ENCODE measurements at places on chromosomes 3 and 15.

GRCh38 chr3:187811585-187812250 is 66.5 kb upstream of the BCL6 start:
- DNase-seq: no peak

- DNase-seq: no peak
Measured at GRCh38 chr3:77799278-77799677, 759.4 kb downstream of the ROBO2 start.

DNA sequence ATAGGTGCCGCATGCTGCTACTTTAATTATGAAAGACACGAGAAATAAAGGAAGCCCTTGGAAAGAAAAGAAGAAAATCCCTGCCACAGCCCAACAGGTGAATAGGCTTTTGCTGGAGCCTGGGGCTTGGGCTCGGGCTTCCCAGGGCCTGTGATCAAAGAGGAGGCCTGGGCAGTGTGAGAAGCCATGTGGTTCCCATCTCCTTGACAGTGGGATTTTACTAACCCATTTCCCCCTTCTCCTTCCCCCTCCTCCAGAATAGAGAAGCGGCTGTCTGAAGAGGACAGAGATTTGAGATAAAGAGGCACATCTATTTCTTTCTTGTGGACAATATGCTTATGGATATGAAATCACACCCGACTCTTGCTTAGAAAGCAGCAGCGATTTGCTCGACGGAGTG is 369.1 kb downstream of the MCTP2 start:
- DNase-seq: no peak

DNA sequence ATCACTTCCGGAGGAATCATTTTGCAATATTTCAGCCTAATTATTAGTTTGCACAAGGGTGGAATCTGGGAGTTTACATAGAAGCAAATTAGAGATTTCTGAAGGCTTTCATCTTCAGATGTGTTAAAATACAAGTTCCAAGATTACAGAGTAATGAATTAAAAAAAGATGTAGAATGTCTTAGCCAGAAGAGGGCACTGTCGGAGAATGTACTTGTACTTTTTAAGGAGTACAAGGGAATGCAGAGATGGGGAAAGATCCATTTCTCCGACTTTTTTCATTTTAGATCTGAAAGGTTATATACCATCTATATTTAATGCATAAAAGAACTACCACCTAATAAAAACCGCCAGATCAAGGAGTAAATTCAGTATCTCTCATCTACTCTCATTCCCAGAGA is 43.1 kb upstream of the WDR5B start:
- no peak for DNase-seq

DNA sequence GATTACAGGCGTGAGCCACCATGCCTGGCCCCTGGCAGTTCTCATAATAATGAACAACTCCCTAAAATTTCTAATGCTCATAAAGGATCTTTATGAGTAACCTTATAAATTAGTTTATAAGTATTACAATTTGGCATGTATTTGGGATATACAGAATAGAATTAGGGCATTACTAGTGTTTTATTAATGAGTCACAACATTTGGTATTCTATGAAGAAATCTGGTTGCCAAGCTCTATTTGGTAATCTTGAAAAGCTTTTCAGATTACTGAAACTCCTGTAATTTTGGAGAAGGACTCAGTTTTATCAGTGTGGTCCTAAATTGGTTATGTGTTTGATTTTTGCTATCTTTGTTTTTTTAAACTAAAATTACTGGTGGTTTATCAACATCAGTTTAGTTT is 45.8 kb downstream of the TM6SF1 start:
- no peak for DNase-seq

GRCh38 chr3:28250999-28251398 is 9.6 kb downstream of the CMC1 start:
- DNase-seq: no peak

- DNase-seq: no peak
Measured at GRCh38 chr3:4753073-4753691, 226.1 kb upstream of the BHLHE40 start.

DNA sequence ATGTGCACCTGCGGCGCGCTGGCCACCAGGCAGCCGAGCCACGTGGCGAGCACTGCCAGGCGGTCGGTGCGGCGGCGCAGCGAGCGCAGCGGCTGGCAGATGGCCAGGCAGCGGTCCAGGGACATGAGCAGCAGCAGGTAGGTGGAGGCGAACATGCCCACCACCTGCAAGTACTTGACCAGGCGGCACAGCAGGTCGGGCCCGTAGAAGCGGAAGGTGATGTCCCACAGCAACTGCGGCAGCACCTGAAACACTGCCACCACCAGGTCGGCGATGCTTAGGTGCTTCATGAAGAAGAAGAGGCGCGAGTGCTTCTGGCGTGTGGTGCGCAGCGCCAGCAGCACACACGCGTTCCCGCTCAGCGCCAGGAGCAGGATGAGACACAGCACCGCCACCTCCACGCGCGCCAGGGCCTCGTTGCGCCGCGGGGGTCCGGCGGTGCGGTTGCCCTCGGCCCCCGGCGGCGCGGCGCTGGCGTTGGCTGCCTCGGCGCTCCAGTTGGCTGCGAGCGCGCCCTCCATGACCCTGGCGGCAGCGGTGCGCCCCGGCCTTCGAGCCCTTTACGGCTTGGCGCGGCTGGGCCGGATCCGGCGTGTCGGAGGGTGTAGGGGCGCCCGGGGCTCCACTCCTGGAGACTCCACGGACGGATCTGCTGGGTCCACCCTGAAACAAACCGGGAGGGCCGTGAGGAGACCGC is 1.6 kb downstream of the OXTR start:
- DNase-seq: peak; percentile 48

DNA sequence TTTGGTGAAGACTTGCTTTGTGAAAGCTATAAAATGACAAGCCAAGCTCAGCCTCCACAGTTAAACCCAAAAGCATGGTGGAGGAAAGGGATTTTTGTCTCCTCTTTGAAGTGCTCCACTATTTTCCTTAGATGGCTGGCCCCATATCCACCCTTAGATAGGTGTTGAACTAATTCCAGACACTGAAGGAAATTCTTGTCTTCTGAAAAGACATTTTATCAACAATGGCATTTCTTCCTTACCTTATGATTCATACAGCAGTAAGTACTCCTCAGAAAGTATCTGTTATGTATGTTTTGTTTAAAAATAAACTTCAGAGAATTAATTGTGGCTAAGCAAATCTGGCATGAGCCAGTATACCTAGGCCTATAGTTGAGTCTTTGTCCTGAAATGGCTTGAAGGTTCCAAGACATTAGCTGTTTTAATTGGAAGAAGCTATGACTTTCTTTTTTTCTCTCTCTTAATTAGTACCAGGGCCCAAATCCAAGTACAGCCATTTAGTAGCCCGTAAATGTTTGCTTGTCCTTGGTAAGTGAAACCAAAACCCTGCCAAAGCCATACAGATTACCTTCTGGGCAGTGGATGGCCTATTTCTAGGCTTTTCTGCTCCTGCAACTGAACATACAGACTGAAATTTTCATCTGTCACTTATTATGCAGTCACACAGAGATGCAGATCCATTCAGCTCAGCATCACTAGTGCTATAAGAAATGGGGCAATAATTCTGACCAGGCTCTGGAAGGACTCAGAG is 5.1 kb upstream of the BFSP2 start:
- no peak for DNase-seq

GRCh38 chr3:24302396-24302795 is 192.3 kb downstream of the THRB start:
- DNase-seq: no peak

GRCh38 chr3:131147534-131147933 is 120.9 kb downstream of the NEK11 start:
- no peak for DNase-seq

DNA sequence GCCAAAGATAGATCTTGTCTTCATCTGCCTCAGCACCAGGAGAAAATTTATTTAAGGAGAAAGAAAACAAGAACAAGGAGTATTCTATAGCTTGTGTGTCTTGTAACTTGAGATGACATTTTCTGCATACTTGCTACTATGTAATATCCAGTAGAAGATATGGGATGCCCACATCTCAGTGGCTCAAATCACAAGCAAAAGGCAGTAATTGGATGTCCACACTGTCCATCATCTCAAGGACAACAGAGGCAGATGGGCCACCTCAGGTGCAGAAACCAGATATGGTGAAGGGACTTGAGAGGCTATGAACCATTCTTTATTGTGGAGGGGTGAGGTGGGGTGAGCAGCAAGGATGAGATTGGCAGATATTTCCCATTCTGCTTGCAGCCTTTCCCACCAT is 309.0 kb downstream of the GBE1 start:
- DNase-seq: no peak

GRCh38 chr3:156513619-156514018 is 41.3 kb downstream of the SSR3 start:
- DNase-seq: peak; percentile 31

DNA sequence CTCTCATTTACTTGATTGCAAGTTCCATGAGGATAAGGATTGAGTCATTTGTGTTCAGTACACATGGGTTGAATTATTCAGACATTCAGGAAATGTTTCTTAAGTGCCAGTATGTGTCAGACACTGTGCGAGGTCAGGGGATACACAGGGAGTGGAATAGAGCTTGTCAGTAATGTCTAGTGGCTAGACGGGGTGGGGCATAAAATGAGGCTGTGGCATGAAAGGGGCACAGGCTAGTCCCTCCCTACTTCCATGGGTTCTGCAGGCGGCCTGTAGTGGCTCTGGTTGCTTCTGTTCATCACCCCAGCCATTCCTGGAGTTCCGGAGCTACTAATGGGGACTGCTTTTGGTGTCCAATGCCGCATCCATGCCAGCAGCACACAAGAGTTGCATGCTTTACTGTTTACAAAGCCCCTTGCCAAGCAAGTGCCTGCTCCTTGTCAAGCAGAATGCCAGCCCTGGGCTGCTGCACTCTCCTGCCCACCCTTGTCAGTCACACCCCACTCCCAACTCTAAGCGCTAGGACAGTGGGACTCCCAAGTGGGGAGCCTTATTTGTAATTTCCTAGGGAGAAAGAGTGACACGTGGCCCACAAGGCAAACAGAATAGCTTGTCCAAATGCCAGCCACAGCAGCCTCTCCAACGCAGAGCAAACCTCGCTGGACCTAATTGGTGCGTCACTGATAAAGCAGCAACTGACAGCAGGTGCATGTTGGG is 70.8 kb downstream of the RAB11A start:
- DNase-seq: no peak

- DNase-seq: no peak
Measured at GRCh38 chr3:195095704-195096036, 175.3 kb downstream of the XXYLT1 start.

DNA sequence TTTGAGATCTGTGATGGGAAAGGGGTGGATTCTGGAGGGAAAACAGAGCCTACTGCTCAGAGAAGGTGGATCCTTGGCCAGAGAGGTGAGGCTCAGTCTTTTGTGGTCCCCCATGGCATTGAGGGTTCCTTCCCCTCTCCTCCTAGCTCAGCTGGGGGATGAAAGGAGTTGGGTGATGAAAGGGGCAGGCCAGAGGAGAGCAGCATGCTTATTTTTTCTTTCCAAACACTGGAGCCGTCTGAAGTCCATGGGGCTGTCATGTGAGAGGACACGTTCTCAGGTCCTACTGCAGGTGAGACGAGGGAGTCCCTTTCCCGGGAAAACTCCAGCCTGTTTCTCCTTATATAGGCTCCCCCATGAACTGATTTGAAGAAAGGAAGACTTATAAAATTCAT is 71.4 kb downstream of the SCN5A start:
- no peak for DNase-seq

- DNase-seq: no peak
Measured at GRCh38 chr3:170458285-170458684, 39.6 kb downstream of the CLDN11 start.

- DNase-seq: no peak
Measured at GRCh38 chr15:70025413-70026296, 72.1 kb downstream of the TLE3 start.

GRCh38 chr3:148319161-148319915 is 378.4 kb upstream of the AGTR1 start:
- no peak for DNase-seq

DNA sequence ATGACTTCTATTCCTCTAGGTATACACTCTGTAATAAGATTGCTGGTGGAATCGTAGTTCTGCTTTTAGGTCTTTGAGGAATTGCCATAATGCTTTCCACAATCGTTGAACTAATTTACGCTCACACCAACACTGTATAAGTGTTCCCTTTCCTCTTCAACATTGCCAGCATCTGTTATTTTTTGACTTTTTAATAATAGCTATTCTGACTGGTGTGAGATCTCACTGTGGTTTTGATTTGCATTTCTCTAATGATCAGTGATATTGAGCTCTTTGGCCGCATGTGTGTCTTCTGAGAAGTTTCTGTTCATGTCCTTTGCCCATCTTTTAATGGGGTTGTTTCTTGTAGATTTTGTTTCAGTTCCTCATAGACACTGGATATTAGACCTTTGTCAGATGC is 12.8 kb downstream of the NXPE3 start:
- no peak for DNase-seq

GRCh38 chr3:111668888-111669488 is 73.8 kb upstream of the ZBED2 start:
- DNase-seq: peak; percentile 68

GRCh38 chr3:191355406-191355805 is 25.1 kb upstream of the UTS2B start:
- DNase-seq: no peak

DNA sequence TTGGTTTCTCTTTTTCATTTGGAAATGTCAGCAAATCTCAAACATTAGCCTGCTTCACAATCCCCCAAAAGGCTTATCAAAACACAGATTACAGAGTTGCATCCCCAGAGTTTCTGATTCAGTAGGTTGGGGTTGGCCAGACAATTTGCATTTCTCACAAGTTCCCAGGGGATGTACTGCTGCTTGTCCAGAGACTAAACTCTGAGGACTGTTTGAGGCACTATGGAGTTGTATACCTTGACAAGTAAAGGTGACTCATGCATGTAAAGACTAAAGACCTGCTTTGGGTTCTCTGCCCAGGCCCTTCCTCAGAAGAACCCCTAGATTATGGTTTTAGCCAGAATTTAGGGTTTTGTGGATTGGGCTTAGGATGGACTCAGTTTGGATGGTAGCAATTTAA is 151.1 kb upstream of the ARHGEF26 start:
- no peak for DNase-seq

DNA sequence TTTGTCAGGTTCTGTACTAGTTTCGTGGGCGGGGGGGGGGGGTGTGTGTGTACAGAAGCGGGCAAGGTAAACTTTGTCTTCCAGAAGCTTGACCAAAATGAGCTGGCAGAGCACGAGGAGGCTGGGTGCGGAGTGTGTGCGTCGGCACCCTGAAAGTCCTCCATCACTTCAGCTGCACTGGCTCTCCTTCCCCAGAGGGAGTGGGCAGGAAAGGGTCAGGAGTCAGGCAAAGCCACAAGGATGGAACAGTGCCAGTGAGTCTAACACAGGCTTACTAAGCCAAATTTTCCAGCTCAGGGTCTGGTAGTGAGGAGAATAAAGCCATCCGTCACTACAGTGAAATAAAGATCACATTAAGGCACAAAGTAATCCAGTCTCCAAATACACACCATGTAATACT is 11.9 kb upstream of the SH3GL3 start:
- no peak for DNase-seq

DNA sequence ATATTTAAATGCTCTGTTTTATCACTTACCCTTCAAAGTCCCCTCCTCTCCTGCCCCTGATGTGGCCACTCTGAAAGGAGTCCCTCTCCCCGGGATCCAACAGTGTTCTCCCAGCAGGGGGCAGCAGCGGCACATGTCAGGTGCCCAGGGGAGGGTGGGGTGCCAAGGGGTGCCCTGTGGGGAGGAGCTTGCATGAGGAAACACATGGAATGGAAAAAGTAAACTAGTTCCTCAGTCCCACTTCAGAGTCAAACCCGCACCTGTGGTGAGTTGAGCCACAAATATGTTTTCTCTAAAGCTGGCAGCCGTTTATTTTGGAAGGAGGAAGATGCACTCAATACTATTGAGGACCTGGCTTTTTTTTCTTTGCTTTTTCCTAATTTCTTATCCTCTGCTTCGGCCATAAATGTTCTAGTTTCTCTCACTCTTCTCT is 30.1 kb upstream of the NRROS start:
- peak; percentile 45 for DNase-seq

GRCh38 chr15:55535436-55535835 is 27.4 kb upstream of the DNAAF4 start:
- no peak for DNase-seq
